AG09309 (cell line): ENCODE measurements at places on chromosomes 12 and 14.

DNA sequence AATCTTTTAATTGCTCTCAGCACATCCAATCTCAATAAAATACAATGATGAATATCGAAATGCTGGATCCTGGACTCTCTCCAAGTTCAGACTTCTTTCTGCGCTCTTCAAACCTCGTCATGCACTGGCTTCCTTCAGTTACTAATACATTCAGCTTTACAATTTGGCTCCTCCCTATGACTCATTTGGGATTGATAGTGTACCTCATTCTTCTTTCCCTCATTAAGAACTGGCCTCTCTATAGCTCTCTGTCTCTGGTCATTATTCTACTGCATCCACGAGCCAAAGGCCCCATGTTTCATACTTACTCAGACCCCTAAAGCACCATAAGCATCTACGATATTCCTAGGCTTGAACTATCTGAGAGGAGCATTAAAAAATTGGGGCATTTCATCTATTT lies 4.9 kb downstream of the TSPAN8 start:
- no peak for DNase-seq

DNA sequence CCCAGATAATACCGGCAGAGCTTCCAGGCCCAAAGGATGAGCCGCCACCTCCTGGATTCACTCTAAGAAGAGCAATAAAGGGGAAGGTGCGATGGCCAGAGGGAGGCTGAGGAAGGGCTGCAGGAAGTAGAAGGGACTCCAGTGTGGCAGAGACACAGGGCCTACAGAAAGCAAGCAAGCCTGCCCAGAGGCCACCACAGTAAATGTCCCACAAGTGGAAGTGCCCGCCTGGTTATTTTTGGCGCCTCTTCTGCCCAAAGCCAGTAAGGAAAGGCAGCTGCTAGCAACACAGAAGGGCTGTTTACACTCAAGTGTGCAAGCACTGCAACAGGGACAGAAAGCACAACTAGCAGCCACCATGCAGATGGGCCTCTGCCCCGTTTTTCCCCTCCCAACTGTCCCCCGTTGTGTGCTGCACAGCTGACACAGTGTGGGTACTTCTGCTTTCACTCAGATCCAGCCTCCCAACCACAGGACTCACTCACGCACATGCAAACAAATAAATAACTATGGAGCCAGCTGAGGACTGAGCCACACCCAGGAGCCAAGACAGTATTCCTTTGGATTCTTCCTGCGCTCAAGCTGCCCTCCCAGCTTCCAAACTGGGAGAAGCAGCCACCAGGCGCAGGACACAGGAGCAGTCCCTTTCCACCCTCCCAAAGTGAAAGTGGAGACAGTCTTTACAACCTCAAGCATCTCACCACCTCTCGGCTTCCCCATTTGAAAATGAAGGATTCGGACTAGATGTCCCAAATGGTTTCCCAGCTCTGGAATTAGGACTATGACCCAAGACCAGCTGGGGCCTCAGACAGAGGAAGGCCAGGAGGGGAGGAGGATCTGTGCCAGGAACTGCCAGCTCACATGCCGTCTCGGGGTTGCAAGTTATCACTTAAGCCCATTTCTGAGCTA lies 40.0 kb upstream of the PNMA1 start:
- DNase-seq: no peak

GRCh38 chr14:79483477-79484388 lies 727.6 kb downstream of the DIO2 start:
- DNase-seq: peak; percentile 5

GRCh38 chr14:64422756-64423155 lies 34.6 kb downstream of the MTHFD1 start:
- no peak for DNase-seq

DNA sequence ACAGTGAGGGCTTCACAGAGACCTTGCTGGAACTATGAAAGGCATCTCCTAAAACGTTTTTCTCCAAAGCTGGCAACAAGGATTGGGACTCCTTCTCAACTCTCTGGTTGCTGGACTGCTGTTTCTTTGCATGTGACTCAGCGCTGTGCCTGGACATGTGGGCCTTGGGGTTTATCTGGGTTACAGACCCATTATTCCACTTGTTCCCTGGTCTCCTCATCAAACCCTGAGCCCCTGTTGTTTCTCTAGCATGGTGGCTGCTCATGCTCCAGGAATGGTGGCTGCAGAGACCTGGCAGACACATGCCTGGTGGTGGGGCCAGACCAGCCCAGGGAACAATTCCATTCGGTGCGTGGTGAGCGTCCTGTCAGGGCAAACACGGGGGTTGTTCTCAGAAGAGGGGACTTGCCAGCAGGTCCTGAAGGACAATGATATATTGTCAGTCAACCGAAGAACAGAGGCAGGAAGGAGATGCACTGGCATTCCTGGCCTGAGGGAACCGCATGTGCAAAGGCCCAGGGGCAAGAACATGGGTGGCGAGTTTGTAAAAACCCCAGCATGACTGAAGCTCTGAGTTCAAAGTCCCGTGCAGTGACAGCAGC lies 320.1 kb upstream of the RTL1 start:
- DNase-seq: no peak

GRCh38 chr12:39505023-39505422 lies 62.1 kb upstream of the KIF21A start:
- DNase-seq: no peak

DNA sequence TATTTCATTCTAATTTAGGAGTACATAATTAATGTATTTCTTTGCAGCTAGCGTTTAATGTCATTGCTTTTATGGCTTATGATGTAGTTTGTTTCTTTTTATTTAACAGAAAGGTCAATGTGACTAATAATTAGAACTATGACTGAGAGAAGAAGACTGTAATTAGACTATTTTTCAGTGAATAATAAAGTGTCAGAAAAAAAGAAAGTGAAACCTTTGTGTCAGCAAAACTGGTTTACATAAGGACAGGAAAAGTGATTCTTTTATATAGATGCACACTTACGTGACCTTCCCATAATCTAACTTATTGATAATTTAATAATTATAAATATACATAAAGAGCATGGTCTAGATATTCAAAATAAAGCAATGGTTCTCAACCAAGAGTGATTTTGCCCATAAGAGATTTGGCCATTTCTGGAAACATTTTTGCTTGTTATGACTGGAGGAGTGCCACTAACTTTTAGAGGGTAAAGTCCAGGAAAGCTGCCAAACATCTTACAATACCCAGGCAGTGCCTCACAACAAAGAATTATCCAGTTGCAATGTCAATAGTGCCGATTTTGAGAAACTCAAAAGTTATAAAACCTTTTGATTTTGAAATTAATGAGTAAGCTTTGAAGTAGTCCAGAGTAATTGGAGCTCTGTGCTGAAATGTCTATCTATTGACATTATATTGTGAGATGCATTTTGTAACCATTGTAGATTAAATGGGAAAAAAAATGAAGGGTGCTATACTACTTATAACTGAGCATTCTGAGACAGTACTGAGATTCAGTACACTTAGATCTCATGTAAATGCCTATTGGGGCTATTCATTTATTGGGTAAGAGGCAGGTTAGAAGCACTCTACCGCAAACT lies 227.1 kb downstream of the C12orf50 start:
- DNase-seq: no peak

DNA sequence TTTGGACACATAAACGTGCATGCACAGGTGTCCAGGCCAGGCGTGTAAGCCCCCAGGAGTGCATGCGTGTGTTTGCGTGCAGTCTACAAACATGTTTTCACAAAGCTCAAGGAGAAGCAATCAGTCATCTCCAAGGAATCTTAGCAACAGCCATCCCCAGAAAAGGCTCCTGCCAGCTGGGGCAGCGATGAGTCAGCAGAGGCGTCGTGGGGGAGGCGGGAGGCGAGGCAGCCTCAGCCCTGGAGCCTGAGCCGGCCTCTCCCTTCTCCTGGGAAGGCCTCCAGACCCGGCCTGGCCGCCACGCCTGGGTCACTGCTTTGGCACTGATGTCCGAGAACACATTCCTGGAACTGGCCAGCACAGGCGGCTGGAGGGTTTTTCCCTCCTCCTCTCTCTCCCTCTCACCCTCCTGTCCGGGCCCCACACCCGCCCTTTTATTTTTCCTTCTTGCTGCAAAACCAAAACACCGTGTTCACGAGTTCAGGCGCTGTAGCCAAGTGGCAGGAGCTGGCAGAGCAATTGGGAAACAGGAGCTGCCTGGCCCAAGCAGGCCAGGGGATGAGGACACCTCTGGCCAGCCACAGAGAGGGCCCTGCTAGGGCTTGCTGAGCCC lies 92.7 kb downstream of the LRRC74A start:
- peak; percentile 96 for DNase-seq

GRCh38 chr14:69073915-69074314 lies 79.0 kb downstream of the DCAF5 start:
- no peak for DNase-seq

GRCh38 chr12:115118177-115118724 lies 434.3 kb upstream of the TBX3 start:
- no peak for DNase-seq

- no peak for DNase-seq
These were observed 234.8 kb downstream of the ZFP36L1 start for GRCh38 chr14:68558096-68558495.

DNA sequence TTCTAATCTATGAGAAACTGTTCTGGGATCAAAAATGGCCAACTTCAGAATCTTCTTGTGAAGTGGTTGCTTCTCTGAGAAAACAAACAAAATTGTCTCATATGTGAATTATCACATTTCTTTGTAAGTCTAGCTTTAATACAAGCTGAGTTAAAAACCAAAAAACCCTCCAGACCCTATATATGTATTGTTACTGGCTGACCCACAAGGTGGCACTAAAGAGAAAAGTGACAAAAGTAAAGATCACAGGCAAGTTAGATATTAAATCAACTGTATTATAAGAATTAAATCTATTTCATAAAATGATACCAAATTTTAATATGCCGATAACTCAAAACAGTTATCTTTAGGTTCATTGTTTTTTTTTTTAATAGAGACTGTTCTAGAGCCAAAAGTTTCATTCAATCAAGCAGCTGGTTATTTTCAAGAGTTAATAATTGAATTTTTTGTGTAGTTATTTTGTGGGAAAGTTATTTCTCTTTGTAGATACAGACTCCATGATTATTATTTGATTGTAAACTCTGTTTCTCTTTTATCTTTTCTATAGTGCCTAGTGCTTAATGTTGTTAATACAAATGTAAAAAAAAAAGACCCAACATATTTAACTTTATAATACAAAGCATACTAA lies 7.5 kb upstream of the TRHDE start:
- DNase-seq: no peak

DNA sequence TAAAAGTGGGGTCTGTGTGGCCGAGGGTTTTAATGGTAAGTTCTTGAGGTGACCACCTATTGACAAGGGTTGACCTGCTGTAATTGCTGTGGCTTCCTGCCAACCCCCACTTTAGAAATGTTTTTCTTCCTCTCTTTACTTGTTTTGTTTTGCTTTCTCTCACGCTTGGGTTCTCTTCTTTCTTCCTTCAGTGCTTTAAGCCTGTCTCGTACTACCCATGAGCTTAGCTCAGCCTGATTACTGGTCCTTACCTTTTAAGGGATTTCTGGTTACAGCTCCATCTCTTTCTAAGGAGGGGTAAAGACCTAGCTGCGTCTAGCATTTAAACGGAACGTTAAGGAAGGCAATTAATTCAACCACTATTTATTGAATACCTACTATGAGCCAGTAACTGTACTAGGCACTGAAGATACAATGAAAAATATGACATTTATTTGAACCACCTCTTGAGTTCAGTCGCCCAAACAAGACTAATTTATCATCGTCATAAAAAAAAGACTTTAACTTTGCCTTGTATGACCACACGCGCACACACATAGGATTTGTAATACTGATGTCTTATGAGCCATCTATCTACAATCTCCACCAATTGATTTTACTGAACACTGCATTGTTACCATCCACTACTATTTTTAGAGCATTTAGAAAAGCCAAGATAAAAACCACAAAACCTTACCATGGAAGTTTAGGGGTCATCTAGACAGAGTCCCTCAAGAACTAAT lies 888 bp upstream of the PPP1R12A start:
- DNase-seq: no peak

GRCh38 chr14:51457843-51458562 lies 193.7 kb upstream of the FRMD6 start:
- no peak for DNase-seq

DNA sequence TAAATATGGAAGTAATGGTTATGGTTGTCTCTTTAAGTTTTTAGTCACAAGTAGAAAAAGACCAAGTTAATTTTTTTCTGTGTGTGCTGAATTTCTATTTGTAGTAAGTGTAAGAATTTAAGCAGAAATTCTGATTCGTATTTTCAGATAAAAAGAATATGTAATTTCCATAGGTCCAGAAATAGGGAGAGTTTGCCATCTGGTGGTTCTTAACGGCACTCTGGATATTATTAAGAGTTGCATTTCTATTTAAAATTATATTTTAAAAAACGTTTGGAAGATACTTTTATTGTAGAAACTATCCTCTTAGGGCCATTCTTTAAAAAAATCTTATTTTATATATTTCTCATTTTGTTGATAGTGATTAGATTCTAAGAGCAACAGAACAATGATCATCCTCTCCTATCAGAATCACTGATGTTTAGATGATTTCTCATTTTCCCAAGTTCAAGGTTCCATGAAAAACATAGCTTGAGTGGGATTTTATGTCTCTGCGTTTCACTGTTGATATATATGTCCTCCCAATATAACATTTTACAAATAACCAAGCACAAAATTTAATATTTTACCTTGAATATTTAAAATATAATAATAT lies 88.3 kb downstream of the LRRK2 start:
- peak; percentile 13 for DNase-seq

GRCh38 chr12:117090816-117091711 lies 8.2 kb downstream of the TESC start:
- no peak for DNase-seq

DNA sequence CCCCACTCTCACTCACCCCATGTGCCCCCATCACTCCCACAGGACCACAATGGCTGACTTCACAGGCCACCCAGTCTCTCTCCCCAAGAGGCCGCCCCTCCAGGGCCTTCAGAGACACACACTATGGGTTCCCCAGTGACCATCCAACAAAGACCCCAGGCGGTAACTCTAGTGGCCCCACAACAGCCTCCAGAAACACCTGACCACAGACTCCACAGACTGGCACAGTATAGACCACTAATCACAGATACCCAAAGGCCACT lies 3.0 kb downstream of the ZNF605 start:
- no peak for DNase-seq

GRCh38 chr14:54893151-54893760 lies 9.4 kb downstream of the GCH1 start:
- DNase-seq: no peak

GRCh38 chr12:39048395-39048794 lies 143.0 kb upstream of the CPNE8 start:
- no peak for DNase-seq

DNA sequence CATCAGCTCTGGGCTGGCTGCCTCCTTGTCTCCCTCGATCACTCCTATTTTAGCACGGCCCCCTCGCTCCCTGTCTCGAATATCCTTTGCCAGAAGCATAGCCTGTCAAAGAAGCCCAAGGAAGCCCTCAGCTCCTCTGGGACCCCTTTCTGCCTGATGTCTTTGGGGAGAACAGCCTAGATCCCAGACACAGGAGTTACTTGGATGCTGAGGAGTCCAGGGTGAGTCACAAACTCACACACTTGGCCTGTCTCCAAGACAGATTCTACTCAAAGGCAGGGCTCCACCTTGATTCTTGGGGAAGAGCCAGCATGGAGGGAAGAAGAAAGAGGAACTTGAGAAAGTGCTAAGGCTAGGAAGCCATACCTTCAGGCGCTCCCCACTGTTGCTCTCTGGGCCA lies 8.1 kb downstream of the AVIL start:
- DNase-seq: no peak

GRCh38 chr14:91606851-91607250 lies 96.7 kb upstream of the PPP4R3A start:
- no peak for DNase-seq

GRCh38 chr14:64540208-64541202 lies at the start of gene HSPA2:
TSS of gene HSPA2 (plus strand) at chr14:64540741. CDS start at chr14:64540850, 109 bp downstream.
- DNase-seq: peak; percentile 98
